ENCODE measurements at places on chromosomes 2 and 18.

DNA sequence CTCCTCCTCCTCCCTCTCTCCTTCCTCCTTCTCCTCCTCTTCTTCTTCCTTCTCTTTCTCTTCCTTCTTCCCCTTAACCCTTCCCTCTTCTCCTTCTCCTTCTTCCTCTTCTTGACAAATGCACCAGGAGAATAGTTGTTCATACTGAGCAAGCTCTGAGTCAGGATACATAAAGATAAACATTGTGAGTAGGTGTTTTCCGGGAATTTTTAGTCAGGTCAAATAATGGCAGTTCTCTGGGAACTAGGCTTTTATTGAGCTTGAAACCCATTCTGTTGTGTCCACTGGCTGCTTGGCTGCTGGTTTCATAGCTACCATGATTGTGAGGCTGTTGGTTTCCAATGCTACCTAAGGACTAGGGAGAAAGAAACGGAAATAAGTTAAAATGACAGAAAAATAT lies 1144.7 kb upstream of the DDX18 start:
- DNase-seq, result no peak

DNA sequence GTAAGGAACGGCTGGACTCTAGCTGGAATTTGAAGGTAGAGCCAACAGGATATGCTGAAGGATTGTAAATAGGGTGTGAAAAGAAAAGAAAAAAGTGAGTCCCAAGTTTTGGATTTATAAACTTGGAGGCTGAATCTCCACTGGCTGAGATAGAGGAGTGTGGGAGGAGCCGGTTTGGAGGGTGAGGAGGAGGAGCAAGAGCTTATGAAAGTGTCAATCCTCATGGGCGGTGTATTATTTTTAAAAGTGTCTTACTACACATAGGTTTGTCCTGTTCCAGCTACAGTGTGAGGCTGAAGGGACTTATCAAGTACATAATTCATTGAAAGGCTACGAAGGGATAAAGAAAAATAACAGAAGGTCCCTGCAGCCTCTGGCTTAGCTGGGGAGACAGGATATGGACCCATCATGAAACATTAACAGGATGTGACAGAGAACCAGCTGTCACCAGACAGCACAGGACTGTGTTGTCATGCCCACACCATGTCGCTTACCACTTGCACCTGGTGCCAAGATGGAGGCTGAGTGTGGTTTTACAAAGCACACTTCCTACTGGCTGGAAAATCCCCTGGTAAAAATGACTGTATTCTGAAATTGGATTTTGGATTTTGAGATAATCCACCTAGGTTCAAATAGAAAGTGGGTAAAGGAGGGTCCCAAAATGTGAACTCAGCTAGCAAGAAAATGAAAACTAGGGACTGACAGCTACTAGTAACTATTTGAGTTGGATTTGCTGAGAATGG lies 2.5 kb upstream of the MREG start:
- no peak for DNase-seq

- DNase-seq, result no peak
These were observed 431.6 kb downstream of the PID1 start for GRCh38 chr2:228839421-228839876.

GRCh38 chr2:39922679-39923405 lies 143.8 kb upstream of the THUMPD2 start:
- DNase-seq, result no peak

- no peak for DNase-seq
These were observed 292.5 kb downstream of the TDRD15 start for GRCh38 chr2:21416226-21416625.

DNA sequence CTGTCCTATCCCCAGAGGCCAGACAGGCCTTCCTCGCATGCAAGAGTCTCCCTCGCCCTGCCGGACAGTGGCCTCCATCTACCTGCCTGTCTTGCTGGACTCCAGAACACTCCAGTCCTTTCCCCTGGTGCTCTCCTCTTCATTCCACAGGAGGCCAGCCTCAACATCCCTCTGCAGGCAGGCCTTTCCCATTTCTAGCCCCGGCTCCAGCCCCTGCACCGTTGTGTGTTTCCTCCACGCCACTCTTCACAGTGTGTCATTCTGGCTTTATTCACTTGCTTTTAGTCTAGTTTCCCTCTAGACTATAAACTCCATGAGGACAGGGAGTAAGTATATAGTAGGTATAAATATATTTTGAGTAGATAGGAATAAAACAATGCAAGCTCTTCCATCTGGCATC lies 81.2 kb downstream of the LOXHD1 start:
- DNase-seq, result no peak

Measured in pons (tissue), 1 donor.